ENCODE measurements at places on chromosomes 13 and 19.

- no peak for DNase-seq
Observed at GRCh38 chr13:100106005-100106404, 17.1 kb downstream of the PCCA start.

- no peak for DNase-seq
Observed at GRCh38 chr13:75506018-75506417, 24.0 kb upstream of the TBC1D4 start.

DNA sequence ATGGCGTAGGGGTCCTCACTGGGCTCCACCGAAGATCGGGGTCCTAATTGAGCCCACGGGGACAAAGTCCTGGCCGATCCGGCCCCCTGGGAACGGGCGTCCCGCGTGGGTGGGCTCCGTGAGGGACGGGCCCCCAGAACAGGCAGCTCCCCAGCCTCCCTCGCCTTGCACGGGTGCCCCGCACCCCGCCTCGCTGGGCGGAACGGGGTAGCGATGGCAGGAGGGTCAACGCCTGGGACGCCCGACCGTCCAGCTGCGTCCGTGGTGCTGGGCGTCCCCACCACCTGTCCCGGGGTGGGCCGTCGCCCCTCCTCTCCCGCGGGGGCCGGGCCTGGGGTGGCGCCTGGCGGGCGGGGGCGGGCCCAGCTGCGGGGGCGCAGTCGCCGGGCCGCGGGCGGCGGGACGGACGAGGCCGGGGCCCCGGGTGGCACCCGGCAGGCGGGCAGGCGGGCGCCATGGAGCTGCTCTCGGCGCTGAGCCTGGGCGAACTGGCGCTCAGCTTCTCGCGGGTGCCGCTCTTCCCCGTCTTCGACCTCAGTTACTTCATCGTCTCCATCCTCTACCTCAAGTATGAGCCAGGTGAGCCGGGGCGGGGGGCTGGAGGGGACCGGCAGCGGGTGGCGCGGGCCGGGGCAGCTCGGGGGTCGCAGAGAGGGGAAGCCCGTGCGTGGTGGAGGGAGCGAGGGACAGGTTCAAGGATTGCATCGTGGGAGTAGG is at the start of gene TMEM38A:
Gene TMEM38A (plus strand): TSS at position 377 of the 717 bp plus-strand sequence. CDS start 79 bp downstream, at position 456.
- peak; percentile 86 for DNase-seq

GRCh38 chr13:28338006-28338574 is 156.8 kb downstream of the FLT1 start:
- no peak for DNase-seq

DNA sequence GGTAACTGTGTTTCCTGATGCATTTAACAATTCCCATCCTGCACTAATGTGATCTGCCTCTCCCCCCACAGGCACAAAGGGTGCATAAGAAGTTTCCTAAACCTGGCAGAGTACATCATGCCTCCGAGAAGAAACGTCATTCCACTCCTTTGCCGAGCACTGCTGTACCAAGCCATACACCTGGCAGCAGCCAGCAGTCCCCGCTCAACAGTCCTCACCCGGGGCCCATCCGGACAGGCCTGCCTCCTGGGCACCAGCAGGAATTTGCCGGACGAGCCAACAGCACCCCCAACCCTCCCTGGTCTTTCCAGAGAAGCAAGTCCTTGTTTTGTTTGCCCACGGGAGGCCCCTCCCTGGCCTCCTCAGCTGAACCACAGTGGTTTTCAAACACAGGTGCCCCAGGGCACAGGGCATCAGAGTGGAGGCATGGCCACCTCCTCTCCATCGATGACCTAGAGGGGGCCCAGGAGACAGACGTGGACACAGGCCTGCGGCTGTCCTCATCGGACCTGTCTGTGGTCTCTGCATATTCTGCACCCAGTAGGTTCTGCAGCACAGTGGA is 58.3 kb downstream of the FAM124A start:
- no peak for DNase-seq

GRCh38 chr13:23202383-23202782 is 21.6 kb downstream of the SGCG start:
- no peak for DNase-seq
